ENCODE measurements at places on chromosomes 2 and 18.
A peak's percentile ranks its signal among the peaks of the same experiment; 100 is the strongest.

- DNase-seq, result no peak
Observed at GRCh38 chr18:31419457-31419932, 28.0 kb upstream of the DSG3 start.

DNA sequence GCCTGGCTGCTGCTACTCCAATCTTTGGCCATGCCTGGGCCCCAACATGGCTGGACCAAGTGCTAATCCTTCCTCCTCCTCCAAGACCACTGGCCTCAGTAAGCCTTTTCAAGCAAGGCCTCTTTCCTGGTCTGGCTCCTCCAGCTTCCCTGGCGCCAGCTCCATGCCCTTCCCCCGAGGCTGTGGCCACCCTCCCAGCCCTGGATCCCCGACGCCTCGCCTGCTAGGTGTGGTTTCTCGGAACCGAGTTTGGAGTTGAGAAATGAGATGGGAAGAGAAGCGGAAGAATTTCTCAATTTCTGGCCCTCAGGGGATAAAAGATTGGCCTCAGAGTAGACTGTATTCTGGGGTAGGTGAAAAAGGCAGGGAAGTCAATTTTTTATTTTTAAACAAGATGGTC, 46.4 kb downstream of the ADCY3 start:
- DNase-seq, result no peak

- no peak for DNase-seq
Observed at GRCh38 chr2:51003345-51004192, 28.4 kb downstream of the NRXN1 start.

DNA sequence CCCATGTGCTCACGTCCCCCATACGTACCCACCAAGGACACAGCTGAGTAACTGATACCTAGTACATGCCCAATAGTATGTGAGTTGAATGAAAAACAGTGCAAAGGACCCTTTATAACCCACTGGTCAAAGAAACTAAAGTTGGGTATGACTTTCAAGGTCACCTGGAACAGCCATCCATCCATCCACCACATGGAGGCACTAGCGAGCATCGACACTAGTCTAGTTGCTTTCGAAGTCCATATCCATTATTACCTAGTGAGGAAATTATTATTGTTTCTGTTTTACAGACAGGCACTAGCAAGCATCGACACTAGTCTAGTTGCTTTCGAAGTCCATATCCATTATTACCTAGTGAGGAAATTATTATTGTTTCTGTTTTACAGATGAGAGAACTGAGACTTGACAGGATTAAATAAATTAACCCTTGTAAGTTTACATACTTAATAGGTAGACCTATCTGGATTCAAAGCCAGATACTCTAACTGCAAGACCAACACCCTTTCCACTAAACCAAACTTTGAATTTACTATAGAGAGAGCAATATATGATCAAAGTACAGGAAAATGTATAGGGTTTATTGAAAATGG, 233.7 kb downstream of the METTL4 start:
- peak; percentile 1 for DNase-seq

DNA sequence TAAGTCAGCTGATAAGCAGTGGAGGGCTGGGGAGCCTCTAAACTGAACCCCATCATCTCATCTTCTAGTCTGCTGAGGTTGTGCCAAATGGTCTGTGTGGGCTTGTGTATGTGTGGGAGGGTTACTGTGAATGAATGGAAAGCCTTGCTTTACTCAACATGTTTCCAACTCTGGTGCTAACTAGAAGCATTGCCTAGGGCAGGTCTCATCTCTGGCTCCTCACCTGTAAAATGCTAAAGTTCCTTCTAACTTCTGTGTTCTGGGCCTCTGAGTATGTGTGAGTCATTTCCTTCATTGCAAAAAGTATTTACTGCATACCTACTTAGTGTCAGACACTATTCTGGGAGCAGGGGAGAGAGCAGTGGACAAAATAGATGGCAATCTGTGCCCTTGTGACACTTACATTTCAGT, 1.3 kb downstream of the LIPG start:
- no peak for DNase-seq

DNA sequence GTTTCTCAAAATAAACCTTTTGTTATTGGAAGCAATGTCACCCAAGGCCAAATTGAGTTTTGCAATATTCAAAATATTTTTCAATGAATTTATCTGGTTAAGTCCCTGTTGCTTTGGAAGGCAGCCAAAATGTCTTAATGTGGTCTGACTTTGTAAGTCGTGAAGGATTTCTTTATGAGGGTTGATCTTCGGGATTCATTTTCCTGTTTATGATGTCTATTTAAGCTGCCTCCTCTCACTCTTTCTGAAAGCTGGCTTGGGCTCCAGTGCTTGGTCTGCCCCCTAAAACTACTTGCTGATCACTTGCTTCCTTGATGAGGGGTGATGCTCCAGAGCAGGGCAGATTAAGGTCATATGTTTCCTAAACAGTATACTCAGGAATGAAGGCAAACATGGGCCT, 141.1 kb downstream of the ANTXR1 start:
- no peak for DNase-seq

- DNase-seq, result no peak
Observed at GRCh38 chr18:6069539-6069938, 174.2 kb upstream of the TMEM200C start.

DNA sequence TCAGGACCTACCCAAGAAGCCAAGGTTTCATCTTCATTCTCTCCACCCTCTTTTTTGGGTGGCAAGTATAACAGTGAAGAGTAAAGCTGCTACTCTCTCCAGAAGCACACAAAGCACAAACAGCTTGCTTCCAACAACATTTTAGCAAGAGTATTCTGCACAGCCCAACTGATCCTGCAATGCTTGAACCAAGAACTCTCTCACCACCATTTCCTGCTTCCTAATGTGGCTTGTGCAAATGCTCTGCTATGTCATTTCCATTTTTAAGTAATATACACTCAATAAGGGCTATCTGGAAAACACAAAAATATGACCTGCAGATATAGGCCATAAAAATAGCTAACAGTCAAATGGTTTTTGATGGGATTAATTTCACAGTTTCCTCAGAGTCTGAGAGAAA, 24.1 kb upstream of the IHH start:
- DNase-seq, result no peak

- DNase-seq, result no peak
Observed at GRCh38 chr18:6355789-6356589, 58.7 kb downstream of the L3MBTL4 start.

DNA sequence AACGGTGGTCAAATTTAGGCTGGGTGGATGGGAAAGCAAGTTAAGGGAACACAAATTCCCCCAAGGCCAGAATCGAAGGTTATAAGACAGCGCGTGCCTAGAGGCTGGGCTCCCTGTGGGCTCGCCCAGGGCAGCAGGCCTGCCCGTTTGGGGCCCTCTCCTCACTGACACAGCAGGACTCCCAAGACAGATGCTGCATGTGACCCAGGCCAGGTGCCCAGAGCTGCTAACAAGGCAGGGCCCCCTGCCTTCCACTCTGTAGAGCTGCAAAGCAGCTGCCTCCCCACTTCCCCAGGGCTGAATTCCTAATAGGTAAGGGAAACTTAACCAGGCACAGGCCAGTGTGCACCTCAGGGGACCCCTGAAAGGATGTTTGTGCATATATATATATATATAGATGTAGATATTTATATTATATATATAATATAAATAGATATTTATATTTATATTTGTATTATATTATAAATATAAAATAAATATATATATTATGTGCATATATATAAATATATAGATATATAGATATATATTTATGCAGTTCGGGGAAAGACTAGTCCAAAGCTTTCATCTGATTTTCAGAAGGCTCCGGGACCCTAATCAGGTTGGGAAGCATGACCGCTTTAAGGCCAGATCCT, 43.7 kb downstream of the TMEM37 start:
- no peak for DNase-seq

DNA sequence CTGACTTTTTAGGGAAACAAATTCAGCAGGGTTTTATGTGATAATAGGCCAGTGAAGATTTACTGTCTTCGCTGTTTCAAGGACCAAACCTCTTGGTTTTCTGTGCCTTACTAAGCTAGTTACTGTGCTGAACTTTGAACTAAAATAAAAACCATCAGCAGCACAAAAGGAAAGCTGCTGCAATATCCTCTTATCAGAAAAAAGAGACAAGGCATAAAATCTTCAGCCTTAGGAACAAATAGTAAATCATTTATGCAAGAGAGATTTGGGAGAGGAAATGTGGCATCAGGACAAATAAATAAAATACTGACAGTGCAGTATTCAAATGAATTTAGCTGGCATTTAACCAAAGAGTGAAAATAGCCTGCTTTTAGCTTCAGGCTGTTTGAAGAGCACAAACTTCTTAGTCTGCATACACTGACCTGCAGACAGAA, 64.1 kb upstream of the EHBP1 start:
- no peak for DNase-seq

DNA sequence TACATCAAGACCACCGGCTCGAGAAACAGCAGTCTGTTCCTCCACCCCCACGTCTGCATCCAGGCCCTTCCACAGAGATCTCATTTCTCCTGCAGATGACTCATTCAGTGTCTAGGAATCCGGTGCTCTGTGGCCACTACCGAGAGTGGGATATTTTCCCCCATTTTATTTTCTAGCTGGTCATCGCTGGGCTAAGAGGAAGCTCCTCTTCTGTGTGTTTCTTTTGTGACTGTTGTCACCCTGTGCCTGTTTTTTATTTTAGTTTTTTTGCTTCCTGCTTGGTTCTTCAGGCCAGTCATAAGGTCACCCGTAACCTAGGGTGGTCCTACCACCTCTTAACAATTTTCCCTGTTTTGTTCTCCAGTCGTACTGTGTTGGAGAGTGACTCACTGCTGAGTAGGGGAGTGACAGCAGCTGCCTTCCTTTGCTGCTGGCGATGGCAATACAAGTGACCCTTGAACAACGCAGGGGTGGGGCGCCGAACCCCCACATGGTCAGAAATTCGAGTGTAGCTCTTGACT, 6.7 kb downstream of the RAMP1 start:
- DNase-seq, result no peak

DNA sequence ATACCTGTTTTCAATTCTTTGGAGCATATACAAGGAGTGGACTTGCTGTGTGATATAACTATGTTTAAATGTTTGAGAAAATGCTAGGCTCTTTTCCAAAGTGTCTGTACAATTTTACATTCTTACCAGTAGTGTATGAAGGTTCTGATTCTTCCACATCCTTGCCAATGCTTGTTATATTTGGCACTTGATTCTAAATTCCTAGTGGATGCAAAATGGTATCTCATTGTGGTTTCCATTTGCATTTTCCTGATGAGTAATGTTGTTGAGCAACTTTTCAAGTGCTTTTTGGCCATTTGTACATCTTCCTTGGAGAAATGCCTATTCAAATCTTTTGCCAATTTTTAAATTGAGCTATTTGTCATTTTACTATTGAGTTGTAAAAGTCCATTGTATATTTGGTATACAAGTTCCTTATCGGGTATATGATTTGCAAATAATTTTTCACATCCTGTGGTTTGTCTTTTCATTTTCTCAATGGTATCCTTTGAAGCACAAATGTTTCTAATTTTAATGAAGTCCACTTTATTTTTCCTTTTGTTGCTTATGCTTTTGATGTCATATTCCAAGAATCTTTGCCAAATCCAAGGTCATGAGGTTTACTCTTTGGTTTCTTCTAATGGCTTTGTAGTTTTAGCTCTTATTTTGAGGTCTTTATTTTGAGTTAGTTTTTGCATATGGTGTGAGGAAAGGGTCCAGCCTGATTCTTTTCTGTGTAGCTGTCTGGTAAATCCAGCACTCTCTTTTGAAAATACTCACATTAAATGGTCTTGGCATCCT, 33.2 kb upstream of the CWC22 start:
- DNase-seq, result no peak

GRCh38 chr2:230557065-230557464, 141.1 kb downstream of the SP100 start:
- DNase-seq, result no peak

DNA sequence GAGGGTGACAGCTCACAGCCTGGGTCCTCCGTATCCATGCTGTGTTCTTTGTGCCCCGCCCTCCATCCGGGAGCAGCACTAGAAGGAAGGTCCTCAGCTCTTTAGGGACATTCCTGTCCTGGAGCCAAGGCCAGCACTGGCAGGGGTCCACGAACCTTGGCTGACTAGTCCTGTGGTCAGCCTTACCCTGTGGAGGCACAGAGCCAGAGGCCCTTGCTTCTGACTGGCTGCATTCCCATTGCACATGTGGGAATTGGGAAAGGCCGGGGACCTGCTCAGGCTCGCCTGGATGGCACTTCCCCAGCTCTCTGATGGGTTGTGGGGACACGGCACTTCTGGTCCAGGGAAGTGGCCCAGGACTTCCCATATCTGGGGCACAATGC, 24.9 kb upstream of the RHOB start:
- DNase-seq, result no peak

GRCh38 chr2:99444222-99444621, 45.6 kb downstream of the REV1 start:
- no peak for DNase-seq

- no peak for DNase-seq
Observed at GRCh38 chr2:179255129-179255528, 9.5 kb downstream of the SESTD1 start.

DNA sequence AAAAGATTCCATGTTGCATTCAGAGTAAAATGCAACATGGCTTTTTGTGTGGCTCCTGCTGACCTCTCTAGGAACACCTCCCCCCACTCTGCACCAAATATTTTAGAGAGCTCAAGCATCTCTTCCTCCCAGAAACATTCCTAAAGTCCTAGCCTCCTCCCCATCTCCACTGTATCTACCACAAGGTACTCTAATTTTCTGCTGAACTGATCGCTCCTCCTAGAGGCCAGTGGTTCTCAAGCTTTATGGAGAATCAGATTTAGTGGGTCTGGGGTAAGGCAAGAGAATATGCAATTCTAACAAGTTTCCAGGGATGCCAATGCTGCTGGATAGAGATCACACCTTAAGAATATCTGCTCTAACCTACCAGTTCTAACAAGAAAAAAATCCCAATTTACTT, 89.5 kb upstream of the HNRNPA3 start:
- DNase-seq, result no peak

GRCh38 chr18:63999871-64000270, 30.0 kb downstream of the SERPINB8 start:
- no peak for DNase-seq

GRCh38 chr2:206158563-206159345, 490 bp downstream of the NDUFS1 start:
- DNase-seq, result no peak

GRCh38 chr2:209208211-209208610, 215.6 kb upstream of the MAP2 start:
- DNase-seq, result no peak

GRCh38 chr2:120485096-120485495, 139.2 kb downstream of the INHBB start:
- no peak for DNase-seq

Measured in hypothalamus (tissue), 51 donors.